Epithelial cell of prostate (primary cell): ENCODE measurements at places on chromosomes 11 and 22.

- no peak for DNase-seq
Observed at GRCh38 chr11:67400942-67401494, 640 bp downstream of the PPP1CA start.

- no peak for DNase-seq
Observed at GRCh38 chr11:60710482-60710881, 11.1 kb downstream of the MS4A8 start.

GRCh38 chr11:47514825-47515647 is 37.9 kb downstream of the CELF1 start:
- DNase-seq = no peak

GRCh38 chr11:73645121-73645969 is 1.0 kb upstream of the PLEKHB1 start:
- DNase-seq = no peak

- no peak for DNase-seq
Observed at GRCh38 chr22:19995611-19996339, 20.8 kb downstream of the ARVCF start.

DNA sequence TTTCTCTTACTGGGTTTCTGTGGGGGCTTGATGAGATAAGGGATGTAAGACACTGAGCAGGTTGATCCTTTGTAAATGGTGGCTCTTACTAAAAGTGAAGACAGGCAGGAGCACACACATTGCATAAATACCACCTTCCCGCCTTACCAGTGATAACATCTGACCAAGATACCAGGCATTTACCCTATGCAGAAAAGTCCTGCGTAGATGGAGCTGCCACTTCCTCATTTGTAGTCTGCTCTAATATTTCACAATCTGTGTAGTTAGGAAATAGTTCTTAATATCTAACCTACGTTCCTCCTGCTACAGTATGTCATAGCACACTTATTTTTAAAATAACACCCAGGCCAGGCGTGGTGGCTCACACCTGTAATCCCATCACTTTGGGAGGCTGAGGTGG is 23.9 kb upstream of the SWAP70 start:
- no peak for DNase-seq

DNA sequence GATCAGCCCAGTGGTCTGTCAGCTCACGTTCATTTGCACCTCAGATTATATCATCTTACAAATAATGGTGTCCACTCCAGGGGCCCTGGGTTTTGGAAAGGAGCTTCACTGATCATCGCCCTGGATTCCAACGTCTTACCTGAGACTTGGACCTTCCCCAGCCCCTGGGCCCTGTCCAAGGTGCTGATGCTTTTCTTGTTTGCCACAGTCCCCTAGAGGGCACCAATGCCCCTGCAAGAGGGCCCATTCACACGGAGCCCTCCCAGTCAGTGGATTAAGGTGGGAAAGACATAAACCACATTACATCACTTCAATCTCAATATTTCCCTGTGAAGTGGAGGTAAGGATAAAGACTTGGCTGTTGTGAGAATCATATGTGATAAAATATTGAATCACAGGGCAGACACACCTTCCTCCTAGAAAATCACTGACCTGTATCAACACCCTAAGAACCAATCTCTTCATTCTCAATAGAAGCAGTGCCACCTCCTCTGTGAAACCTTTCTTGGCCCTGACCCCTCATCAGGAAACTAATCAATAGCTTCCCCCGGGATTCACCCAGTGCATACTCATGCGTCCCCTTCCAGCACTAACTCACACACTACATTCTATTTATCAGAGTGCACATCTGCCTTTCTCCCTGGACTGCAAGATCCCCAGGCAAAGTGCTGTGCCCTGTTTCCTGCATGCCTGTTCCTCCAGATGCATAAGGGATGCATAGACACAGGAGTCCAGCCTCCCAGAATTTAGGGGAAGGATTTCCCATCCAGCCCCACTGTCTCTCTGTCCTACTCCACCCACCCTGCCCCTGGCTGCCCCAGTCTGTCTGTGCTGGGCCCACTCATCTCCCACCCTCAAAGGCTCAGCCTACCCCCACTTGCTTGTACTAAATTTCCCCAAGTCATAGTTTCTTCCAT is 167.0 kb downstream of the BUD13 start:
- peak; percentile 14 for DNase-seq

DNA sequence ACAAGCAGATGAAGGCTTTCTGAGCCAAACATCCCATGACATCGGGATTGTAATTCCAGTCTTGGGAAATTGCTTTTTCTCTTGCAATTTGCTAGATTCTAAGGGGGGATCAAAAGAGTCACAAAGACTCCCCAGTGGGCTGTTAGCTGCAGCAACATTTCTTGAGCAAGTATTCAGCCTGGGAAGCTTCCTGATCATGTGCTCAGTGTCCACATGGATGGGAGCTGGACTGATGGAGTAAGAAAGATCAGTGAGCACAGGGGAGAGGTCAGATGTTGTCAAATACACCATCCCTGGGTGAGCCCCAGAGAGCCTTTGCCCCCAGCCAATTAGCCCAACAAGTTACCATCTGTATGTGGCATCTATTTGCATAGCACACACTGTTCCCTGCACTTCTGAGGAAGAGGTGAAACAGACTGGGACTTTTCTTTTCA is 10.2 kb upstream of the GRK3 start:
- no peak for DNase-seq

- no peak for DNase-seq
Observed at GRCh38 chr22:36395055-36395849, 7.5 kb upstream of the MYH9 start.

- no peak for DNase-seq
Observed at GRCh38 chr22:21762712-21763581, 27.4 kb upstream of the YPEL1 start.

- DNase-seq = no peak
Observed at GRCh38 chr11:108599978-108600377, 6.4 kb upstream of the EXPH5 start.

GRCh38 chr22:36335621-36336020 is 52.1 kb downstream of the MYH9 start:
- DNase-seq = no peak

GRCh38 chr11:104090767-104091166 is 54.3 kb downstream of the DDI1 start:
- no peak for DNase-seq

GRCh38 chr22:27786291-27786932 is 15.1 kb downstream of the MN1 start:
- no peak for DNase-seq

DNA sequence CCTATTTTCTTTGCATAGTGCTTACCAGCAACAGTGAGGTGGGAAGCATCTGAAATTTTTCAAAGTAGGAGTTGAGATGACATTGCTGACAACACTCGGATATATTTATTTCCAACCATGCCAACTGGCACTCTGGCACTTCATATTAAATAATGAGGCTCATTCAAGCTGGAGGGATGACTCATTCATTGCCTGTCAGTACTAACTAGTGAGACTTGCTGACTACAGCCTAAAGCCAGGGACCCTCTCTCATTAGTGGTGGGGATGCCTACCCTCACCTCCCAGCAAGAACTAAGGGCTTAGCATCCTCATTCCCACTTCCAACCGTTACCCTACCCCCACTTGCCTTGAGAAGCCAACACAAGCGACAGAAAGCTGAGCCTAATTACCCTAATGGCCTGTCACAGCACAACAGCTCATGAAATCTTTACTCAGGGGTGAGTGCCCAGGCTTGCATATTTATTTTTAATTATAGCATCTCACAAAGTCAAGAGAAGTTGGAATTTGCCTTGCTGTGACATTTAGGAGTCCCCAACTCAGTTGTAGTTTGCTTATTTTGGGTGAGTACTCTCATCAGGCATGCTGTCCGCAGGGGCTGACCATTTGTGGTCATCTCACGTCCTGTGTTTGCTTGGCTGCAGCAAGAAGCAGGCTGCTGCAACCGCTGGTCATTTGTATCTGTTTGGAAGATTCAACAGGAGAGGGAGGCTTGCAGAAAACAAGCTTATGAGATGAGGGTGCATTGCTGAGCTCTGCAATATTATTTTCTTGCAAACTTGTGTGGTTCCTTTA is 181.6 kb upstream of the POU2AF2 start:
- DNase-seq = no peak

DNA sequence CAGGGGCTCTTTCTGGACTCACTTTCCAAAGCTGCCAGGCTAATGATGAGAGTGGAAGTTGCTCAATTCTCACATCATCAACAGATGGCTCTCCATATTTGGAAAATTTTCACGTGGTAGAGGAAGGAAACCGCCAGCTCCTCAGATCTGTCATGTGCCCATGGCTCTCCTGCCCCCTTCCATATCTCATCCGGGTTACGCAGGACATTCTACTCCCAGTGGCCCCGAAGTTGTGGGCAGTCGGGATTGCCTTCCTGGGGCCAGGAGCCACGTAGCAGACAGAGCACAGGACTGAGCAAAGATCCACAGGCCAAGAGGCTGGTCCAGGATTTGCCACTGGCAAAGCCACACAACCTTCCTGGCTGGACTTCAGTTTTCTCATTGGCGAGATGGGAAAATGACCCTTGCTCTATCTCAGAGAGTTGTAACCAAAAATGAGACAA is 38.8 kb downstream of the RPUSD4 start:
- no peak for DNase-seq

DNA sequence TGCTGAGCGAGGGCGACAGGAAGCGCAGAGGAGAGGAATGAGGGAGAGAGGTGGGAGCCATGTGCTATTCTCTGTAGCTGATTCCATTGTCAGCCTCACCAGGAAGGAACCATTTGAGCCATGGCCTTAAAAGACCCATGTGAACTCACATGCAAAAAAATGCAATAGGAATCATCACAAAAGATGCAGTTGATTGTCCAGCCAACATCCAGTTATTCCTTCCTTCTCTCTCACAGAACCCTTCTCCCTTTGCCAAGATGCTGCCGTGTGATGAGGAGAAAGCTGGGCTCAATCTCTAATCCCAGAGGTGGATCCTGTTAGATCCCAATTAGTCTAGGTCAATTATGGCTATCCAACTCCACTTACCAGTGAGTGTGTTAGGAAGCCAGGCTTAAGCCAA is 58.2 kb upstream of the RRAS2 start:
- DNase-seq = no peak

- no peak for DNase-seq
Observed at GRCh38 chr11:10205928-10206327, 88.1 kb downstream of the SBF2 start.

DNA sequence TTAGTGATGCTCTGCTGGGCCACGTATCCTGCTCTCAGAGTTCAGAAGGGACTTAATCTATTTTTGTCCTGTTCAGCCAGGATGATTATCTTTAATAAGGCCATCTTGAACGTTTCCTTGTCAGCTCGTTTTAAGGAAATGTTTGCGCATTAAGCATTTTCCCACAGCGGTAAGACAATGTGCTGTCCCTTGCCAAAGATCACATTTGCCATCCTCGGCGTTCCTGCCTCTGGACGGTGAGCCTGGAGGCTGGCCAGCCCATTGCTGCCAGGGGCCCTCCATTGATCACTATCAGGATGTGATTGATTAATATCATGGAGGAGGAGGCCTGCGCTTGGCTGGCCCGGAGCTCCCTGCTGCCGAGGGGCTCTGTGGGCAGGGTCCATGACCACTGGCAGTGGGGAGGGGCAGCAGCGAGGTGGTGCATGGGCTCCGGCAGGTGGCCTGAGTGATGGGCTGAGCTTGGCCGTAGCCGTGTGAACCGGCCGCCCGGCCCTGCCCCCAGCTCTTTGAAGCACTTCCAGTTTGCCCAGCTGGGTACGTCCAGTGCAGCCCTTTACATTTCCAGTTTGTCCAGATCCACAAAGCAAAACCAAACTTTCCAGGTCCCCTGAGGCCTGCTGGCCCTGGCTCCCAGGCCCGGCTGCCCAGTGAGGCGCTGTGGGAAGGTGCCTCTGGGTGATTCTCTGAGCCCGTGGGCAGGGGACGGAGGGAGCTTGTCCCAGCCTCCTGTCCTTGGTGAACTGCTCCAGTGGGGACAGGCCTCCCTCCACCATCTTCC is 49.5 kb upstream of the SMIM38 start:
- DNase-seq = no peak

DNA sequence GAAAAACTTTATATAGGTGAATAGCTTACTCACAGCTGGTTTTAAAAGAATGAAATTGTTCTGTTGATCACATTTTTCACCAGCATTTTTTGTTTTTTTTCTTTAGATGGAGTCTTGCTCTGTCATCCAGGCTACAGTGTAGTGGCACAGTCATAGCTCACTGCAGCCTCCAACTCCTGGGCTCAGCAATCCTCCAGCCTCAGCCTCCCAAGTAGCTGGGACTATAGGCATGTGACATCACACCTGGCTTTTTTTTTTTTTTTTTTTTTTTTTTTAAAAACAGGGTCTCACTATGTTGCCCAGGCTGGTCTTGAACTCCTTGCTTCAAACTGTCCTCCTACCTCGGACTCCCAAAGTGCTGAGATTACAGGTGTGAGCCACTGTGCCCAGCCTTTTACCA is 3.6 kb downstream of the PACS1 start:
- no peak for DNase-seq

DNA sequence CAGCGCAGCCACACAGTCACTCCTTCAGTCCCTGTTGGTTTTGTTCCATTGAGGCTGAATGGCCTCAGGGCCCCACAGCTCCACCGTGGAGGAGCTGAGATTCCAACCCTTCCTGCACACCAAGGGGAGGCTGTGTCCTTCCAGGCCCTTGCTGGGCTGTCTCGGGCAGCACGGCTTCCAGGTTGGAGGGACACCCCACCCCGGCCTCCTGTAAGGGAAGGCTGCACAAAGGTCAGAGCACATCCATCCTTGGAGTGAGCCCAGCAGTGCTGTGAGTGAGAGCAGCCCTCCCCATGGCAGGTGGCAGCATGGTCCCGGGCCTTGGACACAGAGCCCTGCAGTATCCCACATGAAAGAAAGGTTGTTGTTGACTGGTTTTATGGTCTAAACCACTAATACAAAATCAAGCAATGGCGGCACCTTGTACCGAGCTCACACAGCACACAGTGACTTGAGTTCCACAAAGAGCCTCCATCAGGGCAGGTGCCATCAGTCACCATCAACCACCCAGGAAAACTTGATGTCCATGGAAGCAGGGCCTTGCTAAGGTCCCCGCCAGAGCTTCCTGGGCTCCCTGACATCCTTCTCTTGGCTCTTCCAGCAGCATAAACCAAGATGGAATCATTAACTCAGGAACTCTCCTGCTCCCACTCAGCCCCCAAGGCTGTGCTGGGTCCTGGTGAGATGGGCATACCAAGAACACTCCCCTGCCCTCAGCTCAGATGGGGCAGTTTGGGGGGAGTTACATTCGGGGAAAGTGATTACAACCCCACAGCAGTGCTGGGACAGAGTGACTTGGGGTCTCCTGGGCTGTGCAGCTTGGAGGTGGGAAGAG is 1500.4 kb downstream of the TBC1D22A start:
- DNase-seq = no peak

DNA sequence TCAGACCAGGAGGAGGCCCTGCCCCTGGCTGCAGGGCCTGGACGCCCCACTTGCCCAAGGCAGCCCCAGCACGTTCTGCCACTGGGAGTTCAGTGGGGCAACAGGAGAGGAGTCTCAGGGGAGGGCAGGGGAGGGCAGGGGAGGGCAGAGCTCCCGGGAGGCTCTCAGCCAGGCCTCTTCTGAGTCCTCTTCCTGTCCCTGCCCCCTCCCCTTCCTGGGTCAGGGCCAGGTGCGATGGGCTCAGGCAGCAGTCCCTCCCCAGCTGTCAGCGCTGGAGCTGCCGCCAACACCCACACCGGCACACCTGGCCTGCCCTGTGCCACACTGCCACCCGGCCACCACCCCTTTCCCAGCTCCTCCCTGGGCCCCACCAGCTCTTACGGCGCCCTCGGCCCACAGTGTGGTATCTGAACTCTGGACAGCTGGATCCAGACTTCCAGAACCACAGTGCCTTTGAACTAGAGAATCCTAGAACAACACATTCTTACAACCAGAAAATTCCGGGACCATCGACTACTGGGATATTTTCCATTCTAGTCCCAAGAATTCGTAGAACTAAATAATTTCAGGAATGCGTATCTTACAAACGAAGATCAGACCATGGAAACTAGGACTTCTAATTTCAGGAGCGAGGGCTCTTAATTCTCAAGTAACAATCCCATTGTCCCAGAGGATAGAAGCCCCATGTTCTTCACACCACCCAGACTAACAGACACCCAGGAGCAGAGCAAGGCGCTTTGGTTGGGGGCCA is 21.8 kb downstream of the RPL3 start:
- no peak for DNase-seq
